ENCODE measurements at places on chromosomes 5 and 9. TPM values are rescaled to one million over a fixed set of nuclear protein-coding genes. Genes with fewer than 3 reads are reported as not detected.

GPSM1 gene
- total RNA-seq = 6.6 TPM

- peak; percentile 9 for DNase-seq
These were observed 55.2 kb upstream of the FYB1 start for GRCh38 chr5:39274398-39275085.

- DNase-seq = peak; percentile 80
These were observed 14.2 kb upstream of the KIF27 start for GRCh38 chr9:83935276-83935935.

SPATA31C1 gene
- not detected for total RNA-seq

- DNase-seq = no peak
These were observed 3.6 kb downstream of the SYNPO start for GRCh38 chr5:150644058-150644457.

PIP5KL1 gene
- total RNA-seq = 0.24 TPM

DNA sequence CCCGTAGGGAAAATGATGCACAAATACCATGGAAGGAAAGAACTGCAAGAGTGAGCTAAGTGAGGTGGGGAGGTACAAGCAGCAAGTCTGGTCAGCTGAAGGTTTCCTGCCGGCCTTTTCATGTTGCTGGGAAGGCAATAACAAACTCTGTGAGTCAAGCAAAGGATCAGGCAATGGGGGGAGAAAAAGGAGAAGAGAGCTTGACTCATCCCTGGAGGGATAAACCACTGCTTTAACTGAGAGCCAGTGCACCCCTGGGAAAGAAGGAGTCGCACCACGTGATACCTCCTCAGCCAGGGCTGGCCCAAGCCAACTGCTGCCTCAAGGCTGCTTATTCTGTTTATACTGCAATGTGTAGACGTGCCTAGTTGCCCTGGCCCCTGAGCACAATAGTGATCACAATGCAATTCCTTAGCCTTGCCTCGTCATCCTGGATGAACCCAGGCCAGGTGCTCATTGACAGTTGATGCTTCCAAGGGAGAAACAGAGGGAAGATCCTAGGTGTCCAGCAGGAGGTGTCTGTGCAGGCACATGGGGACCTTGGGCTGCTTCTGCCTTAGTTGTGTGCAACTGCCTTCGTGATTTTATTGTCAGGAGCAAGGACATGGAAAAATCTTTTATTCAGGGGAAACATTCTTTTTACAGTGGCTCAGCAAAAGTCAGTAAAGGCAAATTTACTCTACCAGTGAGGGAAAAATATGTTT lies 203.0 kb upstream of the TUT7 start:
- peak; percentile 66 for DNase-seq

UHRF2 gene
- 36.2 TPM for total RNA-seq

- DNase-seq = no peak
These were observed 43.2 kb downstream of the BARX1 start for GRCh38 chr9:93911801-93912554.

GRCh38 chr5:135921388-135921787 lies 25.7 kb upstream of the IL9 start:
- no peak for DNase-seq

Measured in RPMI7951 (cell line).